ENCODE measurements at places on chromosomes 1 and 21.

DNA sequence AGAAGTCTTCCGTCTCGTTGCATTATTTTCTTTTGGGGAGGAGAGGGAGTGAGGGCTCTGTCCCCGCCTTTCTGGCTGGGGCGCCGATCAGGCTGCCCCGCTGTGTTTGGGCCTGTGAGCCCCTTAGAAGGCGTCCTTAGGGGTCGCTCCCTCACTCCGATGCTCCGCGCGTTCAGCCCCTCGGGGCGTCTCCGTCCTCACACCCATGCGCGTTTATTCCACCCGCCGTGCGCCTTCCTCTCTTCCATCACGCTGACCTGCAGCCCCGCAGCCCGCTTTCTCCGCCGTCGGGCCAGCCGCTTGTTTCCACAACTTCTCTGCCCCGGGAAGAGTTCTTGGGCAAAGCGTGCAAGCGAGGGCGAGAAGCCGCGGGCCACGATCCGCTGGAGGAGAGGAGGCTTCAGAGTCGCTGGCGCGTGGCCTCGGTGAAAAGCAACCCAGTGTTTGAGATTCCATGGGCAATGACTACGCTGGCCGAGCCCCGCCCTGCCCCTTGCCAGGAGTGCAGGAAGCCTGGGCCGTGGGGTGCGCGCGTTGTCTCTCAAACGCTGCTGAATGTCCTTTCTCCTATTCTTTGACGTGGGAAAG lies 27.7 kb downstream of the TRIM11 start:
- no peak for DNase-seq

DNA sequence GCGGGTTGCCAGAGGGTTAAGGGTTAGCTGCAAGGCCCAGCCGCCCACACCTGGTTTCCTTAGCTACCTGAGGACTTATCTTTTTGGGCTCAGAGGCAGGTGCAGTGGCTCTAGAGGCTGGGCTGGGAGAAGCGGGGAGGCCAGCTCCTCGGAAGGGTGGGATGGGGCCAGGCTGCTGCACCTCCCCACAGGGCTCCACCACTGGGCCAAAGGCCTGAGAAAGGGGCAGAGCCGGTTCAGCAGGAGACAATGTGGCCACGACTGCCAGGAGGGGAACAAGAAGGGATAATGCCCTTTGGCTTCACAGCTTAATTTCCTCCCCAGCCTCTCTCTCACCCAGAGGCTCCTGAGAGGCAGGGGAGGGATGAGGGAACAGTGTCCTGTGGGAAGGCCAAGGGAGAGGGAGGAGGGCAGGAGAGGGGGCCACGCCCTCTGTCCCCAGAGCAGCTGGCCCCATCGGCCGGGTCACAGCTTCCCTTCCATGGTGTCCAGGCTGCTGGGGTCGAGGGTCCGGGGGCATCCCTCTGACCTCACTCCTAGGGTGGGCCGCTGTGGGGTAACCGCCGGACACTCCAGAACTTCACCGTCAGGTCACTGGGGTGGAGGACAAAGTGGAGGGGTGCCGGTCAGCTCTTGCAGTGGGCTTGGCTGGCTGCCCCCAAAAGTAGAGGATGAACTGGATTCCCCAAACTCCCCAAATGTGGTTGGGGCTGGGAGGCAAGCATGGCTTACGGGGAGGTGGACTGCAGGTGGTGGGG lies 50.4 kb downstream of the KIF21B start:
- DNase-seq, result no peak

- no peak for DNase-seq
Measured at GRCh38 chr1:41385398-41386195, 24.4 kb downstream of the FOXO6 start.

DNA sequence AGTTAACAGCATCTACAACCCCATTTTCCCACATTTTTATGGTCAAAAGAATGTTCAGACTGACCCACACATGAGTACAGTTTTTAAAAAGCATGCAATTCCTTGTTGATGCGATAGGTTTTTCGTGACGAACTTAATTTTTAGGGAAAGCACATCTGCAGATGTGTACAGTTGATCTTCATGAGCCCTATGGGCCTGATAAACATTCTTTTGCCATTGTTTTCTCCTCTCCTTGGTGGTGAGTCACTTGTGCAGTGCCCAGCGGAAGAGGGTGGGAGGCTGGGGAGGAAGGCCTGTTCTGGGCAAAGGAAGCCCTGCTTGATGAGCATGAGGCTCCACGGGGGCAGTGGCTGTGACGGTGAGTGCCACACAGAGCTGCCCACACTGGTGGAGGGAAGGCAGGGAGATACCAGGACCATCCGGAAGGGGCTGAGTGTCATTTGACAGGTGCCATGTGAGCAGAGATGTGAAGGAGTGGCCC lies 5.3 kb downstream of the ARF1 start:
- no peak for DNase-seq

DNA sequence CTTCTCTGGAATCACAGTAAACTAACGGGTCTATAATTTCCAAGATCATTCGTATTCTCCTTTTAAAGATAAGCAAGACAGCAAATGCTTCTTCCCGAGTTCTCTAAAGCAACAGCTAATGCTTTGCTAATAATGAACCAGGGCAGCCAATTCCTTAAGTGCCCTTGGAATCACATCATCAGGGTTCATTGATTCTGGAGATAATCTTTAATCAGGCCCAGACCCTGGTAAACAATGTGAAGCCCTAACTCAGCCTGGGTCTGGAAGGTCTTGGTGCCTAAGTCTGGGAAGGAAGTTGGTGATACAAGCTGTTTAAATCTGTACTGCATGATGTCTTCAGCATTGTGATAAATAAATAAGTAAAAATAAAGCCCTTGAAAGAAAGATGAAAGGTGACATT lies 18.4 kb downstream of the ERI3 start:
- DNase-seq, result no peak

- no peak for DNase-seq
Measured at GRCh38 chr1:210746024-210746731, 387.8 kb downstream of the KCNH1 start.

DNA sequence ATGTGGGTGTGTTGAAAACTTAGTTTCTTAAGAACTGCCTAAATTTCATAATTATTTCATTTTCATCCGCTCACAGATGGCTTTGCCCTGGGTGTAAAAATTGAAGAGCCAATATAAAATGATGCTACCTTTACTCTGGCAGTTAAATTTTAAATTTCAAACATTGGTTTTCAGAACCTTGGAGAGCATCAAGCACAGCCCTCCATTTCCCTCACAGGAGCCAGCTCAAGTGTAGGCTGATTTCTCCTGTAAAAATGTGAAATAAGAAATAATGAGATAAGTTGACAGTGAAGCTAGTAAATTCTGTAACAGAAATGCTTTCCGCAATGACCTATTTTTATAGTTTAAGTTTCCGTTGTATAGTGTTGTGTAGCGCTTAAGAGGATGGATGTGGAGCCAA lies 53.9 kb upstream of the AKT3 start:
- DNase-seq, result no peak

GRCh38 chr1:221190249-221190648 lies 311.0 kb downstream of the HLX start:
- no peak for DNase-seq

GRCh38 chr1:7002728-7003127 lies 217.5 kb downstream of the CAMTA1 start:
- DNase-seq, result no peak

GRCh38 chr1:84352298-84353106 lies 45.8 kb upstream of the DNASE2B start:
- DNase-seq, result no peak

GRCh38 chr1:113147073-113147625 lies 74.2 kb downstream of the LRIG2 start:
- no peak for DNase-seq

DNA sequence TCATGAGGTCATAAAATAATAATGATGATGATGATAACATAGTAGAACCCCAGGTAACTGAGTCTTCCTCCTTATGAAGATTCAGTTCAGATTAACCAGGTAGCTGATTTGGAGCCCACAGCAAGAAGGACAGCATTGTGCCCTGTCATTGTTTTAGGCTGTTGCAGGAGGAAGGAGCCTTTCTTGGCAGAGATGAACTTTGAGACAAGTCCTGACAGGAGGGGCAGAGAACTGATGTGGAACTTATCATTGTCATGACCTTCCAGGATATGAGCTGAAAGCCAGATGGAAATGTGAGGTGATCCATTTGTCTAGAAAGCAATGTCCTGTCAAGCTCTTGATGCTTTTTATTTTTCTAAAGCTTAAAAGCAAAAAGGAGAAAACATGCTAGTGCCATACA lies 132.6 kb upstream of the COA6 start:
- no peak for DNase-seq

- DNase-seq, result no peak
Measured at GRCh38 chr1:238143038-238143437, 252.3 kb upstream of the ZP4 start.

- DNase-seq, result no peak
Measured at GRCh38 chr1:232944347-232944746, 6.1 kb upstream of the NTPCR start.

- DNase-seq, result no peak
Measured at GRCh38 chr1:221166559-221167318, 287.5 kb downstream of the HLX start.

DNA sequence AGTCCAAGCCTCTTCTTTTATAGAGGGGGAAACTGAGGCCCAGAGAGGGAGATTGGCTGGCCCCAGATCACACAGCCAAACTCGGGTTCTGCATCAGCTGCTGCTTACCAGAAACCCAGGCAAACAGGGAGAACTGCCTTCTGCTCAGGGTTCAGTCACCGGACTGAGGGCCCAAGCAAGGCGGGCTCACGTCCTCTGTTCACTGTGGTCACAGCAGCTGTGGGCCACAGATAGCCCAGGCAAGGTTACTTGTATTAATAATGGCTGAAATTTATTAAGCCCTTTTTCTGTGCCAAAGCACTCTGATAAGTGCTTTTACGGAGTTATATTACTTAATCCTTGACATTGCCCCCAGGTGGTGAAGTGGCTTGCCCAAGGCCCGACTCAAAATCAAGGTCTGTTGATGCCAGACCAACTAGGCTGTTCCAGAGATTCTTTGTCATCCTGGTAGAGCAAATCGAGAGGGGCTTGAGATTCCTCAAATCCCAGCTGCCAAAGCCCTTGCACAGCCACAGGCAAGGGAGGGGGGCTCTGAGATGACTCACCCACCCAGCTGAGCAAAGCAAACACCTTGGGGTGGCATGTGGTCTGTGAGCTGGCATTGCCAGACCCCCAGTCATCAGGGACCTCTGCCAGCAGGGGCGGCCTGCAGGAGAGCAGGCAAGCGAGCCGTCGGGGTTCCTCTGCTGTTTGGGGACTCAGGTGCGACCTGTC lies 36.5 kb downstream of the EPHB2 start:
- no peak for DNase-seq

- no peak for DNase-seq
Measured at GRCh38 chr1:162470216-162470615, 27.4 kb upstream of the UHMK1 start.

DNA sequence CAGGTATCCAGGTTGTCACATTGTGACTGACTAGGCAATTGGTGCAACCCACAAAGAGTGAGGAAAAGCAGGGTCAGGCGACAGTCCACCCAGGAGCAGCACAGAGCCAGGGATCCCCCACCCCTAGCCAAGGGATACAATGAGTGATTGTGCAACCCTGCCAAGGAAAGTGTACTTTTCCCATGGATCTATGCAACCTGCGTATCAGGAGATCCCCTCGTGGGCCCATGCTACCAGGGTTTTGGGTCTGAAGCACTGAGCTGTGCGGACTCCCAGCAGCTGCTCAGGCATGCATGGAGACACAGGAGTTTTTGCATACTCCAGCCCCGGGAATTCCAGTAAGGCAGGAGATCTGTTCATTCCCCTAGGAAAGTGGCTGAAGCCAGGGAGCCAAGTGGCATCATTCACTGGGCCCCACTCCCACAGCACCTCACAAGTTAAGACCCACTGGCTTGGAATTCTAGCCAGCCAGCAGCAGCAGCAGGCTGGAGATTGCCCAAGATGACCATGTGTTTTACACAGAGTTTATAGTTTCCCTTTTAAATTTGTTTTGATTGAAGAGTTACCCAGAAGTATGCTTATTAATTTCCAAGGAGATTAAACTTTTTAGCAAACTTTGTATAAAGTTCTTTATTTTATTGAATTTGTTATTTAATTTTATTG lies 136.0 kb downstream of the LTN1 start:
- DNase-seq, result no peak

DNA sequence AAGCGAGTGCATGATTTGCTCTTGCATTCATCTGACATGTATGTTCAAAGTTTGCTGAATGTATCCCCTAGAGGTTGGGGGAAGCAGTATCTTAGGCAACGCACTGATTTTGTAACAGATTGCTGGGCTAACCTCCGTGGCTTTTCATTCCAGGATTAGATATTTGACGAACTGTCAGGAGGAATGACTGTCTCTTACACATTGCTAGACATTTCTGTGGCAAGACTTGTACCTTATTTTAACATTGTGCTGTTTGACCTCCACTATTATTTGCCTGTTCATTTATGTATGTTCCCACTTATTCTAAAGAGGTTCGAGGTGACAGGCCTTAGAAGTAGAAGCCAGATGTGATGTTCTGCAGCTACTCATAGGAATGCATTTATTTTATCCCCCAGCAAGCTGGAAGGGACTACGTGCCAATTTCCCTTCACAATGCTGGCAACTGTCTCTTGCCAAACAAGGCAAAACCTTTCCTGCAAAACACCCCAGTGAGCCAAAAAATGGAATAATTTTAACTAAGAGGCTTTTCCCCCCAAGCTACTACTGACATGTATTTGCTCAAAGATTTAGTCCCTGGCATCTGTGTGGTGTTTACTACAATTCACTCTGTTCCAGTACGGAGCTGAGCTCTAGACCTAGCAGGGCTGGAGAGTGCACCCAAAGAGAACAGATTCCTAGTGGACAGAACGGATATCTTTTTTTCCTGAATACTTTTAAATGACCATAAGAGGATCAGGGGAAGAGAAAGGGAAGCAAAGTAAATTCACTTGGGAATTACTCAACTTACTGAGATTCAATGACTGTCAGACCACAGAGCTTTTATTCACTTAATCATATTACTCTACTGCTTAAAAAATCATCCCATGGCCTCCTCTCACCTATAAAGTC lies 646.2 kb downstream of the SMYD3 start:
- no peak for DNase-seq

DNA sequence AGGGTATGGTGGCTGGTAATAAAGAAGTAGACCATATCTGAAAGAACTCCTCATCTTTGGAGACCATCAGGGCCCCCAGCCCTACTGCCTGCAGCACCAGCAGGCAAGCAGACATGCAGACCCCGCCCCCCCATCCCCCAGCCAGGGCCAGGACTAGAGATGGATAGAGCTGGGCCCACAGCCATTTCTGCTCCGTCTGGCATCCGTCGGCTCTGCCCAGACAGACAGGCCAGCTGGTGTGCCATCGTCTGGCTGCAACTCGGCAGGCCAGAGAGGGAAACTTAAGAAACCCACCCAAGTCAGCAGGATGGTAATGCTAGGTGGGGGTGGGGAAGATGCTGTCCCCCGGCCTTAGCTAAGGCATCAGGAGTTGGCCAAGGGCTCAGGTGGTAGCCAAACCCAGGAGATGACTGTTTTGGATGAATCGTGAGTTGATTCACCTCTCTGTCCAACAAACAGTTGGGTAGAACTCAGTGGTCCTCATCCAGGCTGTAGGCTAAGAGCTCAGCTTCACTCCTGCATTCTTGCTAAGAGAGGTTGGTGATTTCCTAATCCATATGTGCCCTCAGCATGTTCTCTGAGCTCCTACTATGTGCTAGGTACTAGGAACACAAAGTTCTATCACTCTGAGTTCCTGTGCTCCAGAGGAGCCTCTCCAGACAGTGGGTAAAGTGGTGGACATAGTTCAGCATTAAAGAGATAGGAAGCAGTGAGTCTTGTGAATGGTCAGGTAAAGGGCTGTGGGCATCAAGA lies 23.2 kb upstream of the TMEM222 start:
- DNase-seq, result no peak

- no peak for DNase-seq
Measured at GRCh38 chr21:25324666-25325065, 282.6 kb downstream of the MRPL39 start.

Data from activated CD4-positive, alpha-beta T cell treated with anti-CD3 and anti-CD28 coated beads, Interleukin-2, amount 10 ng/mL, durations not matched to agents 7 days and 5 days (primary cell).